ENCODE measurements at places on chromosomes 11 and 22.
A peak's percentile ranks its signal among the peaks of the same experiment; 100 is the strongest.

DNA sequence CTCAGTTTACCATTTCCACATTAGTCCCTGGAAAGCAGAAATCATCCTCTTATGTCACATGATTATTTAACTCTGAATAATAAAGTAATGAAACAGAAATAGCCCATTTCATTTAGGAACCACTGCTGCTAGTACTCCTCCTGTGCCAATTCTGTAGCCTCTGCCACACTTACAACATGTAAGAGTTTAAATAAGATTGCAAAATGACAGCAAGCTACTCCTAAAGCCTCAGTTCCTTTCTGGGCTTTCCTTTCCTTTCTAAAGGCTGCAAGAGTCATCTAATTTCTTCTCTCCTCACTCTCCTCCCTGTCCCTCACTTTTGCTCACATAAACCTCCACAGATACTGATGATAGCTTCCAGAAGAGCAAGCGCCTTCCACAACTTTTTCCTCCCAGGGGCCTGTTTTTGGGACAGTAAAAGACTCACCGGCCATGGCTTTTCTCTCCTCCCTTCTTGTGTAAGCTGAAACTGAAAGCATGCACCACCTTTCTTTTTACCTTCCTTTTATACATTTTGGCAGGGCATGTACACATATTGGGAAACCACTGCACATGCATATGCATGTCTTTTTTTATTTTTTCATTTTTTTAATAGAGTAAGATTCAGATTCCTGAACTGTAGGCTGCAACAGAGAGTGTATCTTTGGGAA, 38.5 kb downstream of the CARD18 start:
- DNase-seq: no peak

DNA sequence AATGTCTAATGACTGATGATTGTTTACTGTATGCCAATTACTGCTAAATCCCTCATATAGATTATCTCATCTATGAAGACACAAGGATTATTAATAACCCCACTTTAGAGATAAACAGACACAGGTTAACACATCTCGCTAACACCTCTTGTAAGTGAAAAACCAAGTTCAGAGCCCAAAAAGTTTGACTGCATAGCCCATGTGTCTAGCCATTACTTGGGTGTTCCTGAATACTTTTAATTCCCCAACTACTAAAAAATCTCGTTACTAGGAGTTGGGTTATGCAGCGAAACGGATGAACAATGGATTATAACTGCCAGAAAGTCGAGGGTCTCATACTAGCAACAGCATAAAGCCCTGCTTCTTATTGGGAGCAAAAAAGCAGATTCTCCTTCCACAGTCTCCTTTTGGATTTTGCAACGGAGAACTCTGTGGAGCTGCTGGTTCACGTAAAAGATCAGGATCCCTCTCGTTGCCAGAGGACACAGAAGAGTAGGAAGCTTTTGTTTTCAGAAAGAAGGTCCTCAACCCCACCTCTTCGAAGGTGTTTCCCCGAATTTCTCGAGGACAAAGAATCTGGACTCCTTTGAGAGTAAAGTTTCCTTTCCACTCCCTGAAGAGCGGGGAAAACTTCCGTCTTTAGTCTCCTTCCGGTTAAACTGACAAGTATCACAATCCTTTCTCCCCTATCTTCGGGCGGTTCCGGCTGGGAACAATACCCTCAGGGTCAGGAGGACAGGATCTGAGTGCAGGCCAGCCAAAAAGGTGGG, 979 bp downstream of the ZBED5 start:
- DNase-seq: peak; percentile 31

GRCh38 chr11:7559398-7560283, 45.8 kb downstream of the PPFIBP2 start:
- no peak for DNase-seq

DNA sequence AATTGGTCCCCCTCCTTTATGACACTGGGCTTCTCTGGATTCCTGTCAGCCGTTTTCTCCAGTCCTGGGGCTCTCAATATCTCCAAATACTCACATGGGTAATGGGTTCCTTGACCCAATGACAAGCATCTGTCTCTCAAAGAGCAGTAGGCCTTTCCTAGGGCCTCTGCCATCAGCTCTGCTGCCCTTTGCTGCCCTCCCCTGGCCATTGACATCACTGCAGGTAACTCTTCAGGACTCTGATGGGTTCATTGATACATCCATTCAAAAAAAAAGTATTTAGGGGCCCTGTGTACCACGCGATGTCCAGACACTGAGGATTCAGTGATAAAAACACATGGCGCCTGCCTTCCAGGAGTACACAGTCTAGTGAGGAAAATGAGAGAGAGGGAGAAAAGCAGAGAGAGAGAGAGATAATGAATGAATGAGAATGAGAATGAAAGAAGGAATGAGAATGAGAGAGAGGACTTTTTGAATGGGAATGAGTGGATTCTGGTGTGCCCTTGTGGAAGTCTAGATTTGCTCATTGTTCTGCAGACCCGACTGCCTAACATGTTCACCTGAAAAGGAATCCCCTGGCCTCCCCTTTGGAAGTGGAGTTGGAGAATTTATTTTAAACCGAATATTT, 42.6 kb upstream of the OLFML1 start:
- peak; percentile 86 for DNase-seq

DNA sequence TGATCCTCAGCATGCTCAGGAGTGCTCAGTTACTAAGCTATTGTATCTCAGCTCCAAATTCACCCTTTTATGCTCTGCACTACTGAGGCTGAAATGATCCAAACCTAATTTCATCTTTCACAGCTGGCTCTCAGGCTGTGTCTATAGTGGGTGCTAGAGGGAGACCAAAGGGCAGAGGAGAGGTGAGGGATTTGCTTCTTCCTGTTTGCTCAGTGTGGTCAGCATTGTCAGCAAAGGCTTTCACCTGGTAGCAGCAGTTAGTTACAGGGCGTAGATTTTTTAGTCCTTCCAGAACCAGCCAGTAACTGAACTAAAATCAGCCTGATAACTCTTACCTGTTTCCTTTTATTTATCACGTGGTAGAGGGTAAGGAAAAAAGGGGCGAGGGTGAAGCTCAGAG, 33.2 kb downstream of the XRCC6 start:
- no peak for DNase-seq

GRCh38 chr11:42407341-42407740, 904.5 kb upstream of the API5 start:
- DNase-seq: peak; percentile 71

DNA sequence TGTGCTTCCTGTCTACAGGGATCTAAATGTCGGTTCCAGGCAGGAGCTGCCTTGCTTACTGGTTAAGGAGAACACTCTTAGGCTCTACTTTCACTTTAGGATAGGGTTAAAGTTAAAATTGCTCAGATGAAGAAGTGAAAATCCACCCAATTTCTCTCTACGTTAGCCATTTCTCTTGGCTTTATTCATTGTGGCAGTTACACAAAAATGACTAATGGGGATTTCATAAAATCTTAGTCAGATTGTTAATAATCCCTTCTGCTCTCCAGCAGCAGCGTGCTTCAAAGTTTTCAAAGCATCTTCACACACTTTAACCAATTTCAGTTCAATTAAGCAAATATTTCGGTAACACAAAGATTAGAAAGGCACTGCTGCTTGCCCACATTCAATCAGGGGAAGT, 58.4 kb upstream of the RCN1 start:
- DNase-seq: no peak

DNA sequence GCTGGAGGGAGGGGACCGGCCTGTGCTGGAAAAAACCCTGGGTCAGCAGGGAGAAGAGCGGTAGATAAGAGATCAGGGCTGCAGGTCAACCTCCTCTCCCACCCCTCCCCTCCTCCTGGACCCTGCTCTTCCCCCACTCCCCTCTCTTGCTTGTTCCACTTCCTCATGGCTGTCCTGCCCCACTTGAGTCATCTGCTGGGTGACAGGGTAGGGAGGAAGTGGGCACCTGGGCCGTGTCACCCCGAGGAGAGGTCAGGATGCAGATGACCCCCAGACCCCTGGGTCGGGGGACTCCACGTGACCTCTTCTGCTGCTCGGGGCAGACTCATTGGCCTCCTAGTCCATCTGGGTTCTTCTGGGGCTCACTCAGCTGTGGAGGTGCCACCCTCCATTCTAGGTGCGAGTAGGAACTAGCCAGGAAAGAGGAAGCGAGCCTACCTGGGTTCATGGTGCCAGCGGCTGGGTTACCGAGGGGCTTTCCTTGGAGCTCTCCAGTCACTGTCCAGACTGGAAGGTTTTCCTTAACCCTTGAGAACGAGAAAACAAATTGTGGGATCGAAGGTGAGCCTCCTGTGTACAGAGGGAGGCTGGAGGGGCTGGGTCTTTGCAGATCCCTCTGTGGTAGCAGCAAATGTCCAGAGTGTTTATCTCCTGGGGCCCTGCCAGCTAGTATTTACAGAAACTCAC, 6.5 kb downstream of the APOL2 start:
- DNase-seq: no peak

DNA sequence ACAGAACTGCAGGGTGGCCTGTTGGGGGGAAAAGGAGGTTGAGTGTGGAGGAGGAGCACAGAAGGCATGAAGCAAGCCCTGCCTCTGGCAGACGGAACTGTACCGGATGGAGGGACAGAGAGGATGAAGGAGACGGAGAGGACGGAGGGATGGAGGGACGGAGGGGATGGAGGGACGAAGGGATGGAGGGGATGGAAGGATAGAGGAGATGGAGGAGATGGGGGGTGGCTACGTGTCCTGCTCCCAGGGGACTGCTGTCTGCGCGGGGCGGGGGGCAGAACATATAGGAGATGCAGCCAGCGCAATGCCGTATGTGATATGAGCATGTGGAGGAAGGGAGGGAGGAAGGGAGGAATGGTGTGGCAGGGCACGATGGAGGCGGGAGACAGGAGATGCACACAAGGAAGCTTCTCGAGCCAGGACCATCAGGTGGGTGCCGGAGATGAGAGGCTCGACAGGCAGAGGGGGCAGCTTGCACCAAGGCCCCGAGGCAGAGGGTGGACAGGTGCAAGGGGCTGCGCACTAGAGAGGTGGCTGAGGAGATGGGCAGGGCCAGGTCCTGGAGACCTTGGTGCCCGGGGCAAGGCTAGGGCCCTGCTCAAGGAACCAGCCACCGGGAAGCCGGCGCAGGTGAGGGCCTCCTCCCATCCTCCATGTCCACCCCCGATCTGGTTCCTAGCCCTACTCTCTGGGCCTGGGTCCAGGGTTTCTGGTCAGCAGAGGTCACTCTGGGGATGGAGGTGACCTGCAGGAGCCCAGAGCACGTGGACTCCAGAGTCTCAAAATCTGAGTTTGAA, 25.3 kb downstream of the MAFF start:
- DNase-seq: no peak

DNA sequence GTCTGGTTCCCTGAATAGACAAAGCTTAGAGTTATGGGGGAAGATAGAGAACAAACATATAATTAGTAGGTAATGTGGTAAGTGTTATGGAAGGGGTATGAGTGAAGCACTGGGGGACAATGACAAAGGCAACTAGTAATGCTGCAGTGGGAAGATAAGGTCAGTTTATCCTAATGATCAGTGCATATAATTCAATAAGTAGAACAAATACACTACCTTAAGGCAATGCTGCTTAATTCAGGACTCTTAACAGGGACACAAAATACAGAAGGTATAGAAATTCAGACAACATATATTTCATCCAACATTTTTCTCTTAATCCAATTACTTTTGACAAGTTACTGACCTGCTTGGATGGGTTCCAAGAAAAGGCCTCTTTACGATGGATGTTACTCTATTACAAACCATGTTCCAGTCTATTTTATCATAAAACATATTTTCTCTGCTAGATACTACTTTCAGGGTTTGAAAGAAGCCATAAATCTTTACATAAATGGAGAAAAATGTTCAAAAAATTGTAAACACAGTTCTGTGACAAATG, 1186.2 kb downstream of the LRRC4C start:
- DNase-seq: no peak

DNA sequence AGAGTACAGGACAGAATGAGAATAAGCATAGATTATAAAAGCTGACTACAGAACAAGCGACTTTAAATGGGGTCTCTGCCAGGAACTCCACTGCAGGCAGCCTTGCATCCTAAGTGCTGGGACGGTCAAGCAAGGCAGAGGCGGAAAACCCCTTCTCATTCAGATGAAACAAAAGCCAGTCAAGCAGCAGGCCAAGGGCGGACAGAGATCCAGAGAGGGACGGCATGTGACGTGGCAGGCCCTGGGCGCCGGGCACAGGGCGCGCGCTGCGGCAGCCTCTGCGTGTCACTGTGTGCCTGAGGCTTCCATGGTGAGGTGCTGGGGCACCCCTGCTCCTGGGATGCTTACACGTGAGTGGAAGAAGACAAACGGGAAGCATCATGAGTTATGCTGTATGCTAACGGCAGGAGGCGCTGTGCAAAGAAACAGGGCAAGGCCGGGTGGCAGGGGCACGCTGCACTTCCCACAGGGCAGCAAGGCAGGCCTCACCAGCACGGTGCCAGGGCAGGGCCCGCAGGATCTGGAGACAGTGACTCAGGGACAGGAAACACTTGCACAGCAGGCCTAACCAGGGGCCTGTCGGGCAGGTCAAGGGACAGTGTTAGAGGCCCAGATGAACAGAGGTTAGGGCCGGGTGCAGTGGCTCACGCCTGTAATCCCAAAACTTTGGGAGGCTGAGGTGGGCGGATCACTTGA, 6.2 kb downstream of the TOLLIP start:
- no peak for DNase-seq

GRCh38 chr11:44367452-44367851, 57.5 kb upstream of the ALX4 start:
- no peak for DNase-seq

DNA sequence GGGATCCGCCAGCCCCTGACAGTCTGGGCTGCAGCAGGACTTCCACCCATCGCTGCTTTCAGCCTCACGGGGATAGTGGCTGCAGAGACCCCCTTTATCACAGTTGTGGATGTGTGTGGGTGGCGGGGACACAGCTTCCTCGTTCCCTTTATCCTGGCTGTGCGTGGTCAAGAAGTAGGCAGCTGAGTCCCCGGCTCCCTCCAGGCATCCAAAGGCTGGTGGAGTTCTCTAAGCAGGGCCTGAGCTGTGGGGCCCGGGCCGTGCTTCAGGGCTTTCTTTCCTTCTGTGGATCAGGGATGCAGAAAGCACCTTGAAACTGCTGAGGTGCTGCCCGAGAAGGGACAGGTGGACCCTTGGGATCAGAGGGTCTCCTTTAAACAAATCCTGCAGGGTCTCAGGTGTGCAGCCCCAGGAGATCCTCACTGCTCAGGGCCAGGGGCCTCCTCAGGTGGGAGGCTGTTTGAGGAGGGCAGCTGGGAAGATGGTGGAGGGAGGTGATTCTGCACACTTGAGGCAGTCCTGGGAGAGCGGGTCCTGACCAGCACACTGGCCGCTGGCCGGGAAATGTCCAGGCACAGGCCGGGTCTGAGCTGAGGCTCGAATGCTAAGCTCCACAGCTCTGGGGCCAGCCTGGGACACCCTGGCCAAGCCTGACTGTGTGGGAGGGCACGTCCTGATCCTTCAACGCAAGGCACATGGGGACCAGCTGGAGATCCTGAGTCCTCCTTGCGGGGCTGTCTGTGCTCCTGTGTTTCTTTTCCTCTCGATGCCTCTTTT, 1024.3 kb downstream of the BRD1 start:
- no peak for DNase-seq

- no peak for DNase-seq
Measured at GRCh38 chr11:107651672-107652071, 60.2 kb downstream of the SLN start.

- no peak for DNase-seq
Measured at GRCh38 chr11:67256477-67257135, 9.7 kb upstream of the GRK2 start.

- DNase-seq: peak; percentile 60
Measured at GRCh38 chr11:76193219-76193618, 13.1 kb downstream of the WNT11 start.
